ENCODE measurements at places on chromosomes 16 and 17.

- DNase-seq = no peak
Observed at GRCh38 chr16:47037396-47037745, 63.9 kb upstream of the DNAJA2 start.

GRCh38 chr17:50051082-50051576 lies 4.8 kb upstream of the ITGA3 start:
- no peak for DNase-seq

DNA sequence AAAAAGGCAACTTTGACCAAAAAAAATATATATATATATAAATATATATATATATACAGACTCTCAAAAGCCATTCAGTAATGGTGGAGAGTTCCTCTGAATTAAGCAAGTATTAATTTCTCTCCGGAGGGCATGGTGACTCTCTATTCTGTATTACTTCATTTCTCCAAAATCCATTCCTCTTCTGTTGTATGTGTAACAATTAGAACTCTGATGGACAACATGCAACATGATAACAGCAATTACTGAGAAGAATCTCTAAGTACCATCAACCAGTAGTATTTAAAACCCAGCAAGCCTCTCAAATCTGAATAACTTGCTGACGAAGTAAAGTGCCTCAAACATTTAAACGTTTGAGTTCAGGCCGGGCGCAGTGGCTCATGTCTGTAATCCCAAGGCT lies 2.3 kb downstream of the GRB2 start:
- DNase-seq = no peak

- DNase-seq = peak; percentile 49
Observed at GRCh38 chr17:41547921-41548843, 20.1 kb upstream of the KRT19 start.

DNA sequence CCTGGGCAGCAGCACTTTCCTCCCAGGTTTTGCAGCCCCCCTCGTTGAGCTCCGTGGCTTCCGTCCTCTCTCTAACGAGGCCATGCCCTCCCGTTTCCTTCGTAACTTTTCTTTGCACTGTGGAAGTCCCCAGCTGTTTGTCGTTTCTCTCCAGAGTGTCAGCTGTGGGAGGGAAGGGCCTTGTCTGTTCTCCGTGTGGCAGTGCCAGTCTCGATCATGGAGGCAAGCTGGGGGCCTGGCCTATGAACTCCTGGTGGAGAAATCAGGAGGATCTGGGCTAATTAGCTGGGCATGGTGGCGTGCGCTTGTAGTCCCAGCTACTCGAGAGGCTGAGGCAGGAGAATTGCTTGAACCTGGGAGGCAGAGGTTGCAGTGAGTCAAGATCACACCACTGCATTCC lies 28.3 kb downstream of the TBCD start:
- no peak for DNase-seq

DNA sequence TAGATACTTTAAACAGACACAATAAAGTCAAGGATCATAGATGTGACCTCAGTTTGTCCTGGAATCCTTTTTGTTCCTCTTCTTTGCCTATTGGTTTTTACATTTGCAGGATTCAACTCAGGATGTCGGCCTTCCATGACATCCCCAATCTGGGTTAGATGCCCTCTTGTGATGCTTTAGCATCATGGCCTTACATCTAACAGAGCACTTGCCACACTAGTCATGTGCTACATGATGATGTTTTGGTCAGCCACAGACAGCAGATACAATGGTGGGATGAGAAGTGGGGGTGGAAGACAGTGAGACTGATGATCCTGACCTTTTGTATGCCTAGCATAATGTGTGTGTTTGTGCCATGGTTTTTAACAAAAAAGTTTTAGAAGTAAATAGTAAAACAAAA lies 1.8 kb upstream of the SYNRG start:
- DNase-seq = no peak

- no peak for DNase-seq
Observed at GRCh38 chr17:42282478-42283080, 5.7 kb upstream of the STAT5A start.

DNA sequence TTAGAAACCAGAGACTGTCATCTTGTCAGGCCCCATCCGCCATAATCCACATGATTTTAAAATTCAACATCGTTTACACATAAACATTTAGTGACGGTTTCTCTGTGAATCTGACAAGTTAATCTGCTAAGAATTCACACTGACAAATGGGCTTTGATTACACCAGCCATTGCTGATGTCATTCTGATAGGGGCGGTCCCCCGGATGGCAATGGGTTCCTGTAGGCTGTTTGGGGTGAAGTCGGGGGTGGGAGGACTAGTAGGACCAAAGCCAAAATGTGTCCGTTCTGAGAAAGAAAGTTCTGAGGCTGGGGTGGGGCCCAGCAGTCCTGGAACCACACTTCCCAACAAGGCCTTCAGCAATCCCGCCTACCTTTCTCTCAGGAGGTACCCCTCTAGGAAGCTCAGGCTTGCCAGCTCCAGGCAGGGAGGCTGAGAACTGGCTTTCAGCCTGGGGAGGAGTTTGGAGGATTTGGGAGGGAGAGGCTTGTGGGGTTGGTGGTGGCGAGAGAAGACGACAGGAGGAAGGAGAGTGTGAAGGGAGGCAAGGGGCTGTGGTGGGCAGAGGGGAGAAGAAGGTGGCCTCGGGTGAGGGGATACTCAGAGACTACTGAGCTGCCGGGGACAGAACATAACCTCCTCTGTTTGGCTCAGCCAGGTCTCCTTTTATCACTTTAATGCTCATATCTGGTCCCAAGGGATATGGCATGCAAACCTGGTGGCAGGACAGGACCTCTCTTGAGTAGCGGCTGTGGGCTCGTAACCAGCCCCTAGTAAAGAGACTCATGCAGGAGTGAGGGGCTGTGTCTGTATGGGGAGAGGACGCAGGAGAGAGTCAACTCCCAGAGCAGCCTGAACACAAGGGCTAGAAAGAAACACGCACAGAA lies 8.6 kb downstream of the HIC1 start:
- no peak for DNase-seq

- DNase-seq = no peak
Observed at GRCh38 chr17:65468321-65468720, 93.1 kb downstream of the AXIN2 start.

GRCh38 chr17:17523001-17523730 lies 27.0 kb upstream of the RASD1 start:
- DNase-seq = no peak

DNA sequence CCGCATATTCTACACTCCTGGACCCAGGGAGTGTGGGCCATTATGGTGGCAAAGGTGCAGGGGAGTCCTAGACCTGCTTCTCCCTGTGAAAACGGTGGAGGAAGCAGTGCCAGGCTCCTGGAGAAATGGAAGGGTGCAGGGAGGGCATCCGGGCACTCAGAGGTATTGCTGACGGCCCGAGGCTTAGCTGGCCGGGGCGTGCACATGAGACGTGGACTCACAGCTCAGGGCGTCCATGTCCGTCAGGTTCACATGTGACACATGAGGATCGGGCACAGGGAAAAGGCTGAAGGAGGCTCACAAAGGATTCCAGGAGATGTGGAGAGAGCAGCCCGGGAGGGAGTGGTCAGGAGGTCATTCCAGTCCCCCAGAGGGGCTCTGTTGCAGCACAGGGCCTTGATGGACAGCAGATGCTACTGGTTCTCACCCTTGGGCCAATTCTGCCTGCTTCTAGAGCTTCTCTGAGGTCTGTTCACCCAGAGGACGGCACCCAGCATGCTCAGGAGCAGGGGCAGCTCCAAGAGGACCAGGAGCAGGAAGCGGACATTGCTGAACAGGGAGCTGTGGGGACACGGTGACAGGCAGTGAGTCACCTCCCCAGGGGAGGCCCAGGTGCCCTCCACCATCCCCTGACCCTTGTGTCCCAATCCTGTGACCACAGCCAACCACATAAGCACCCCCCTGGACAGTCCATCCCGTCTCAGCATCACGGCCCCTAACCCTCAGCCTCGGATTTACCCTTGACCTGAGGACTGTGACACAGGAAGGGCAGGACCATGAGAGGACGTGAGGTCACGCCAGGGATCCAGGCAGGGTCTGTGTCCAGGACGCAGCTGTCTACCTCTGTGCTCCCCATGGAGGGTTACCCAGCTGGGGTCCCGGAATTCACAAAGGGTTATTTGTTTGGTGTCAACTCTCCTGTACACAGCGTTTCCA lies 4.5 kb downstream of the CD300C start:
- DNase-seq = no peak

All from KG1 (cell line).